Occipital lobe (tissue), 3 donors: ENCODE measurements at places on chromosomes 12 and 14. TPM values are rescaled to one million over a fixed set of nuclear protein-coding genes. Genes with fewer than 3 reads are reported as not detected.

AKAP5 gene
- total RNA-seq = 31.7 TPM

DNA sequence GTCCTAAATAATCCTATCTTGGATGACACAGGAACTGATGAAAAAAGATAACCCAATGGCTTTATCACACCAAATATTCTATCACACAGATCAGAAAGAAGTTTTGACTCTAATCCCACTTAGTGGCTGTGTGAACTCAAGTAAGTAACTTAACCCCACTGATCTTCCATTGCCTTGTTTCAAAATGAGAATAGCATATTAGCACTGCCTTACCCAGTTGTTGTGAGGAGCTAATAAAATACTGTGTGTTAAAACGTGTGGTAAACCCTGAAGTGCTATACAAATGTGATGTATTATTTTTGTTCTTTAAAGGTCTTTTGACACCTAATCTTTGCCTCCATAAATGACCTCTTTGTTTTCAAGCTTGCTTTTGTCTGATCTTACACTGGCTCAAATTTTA lies 60.9 kb upstream of the ARID2 start:
- DNase-seq = no peak

E2F7 gene
- 1.4 TPM for total RNA-seq

NR1H4 gene
- not detected for total RNA-seq
